ENCODE measurements at places on chromosomes 13 and 19. TPM values are rescaled to one million over a fixed set of nuclear protein-coding genes. Genes with fewer than 3 reads are reported as not detected.

GRCh38 chr13:20230913-20231838 lies 943 bp downstream of the GJB6 start:
- DNase-seq: no peak

The ZNF132 gene
- 7.0 TPM for total RNA-seq

DNA sequence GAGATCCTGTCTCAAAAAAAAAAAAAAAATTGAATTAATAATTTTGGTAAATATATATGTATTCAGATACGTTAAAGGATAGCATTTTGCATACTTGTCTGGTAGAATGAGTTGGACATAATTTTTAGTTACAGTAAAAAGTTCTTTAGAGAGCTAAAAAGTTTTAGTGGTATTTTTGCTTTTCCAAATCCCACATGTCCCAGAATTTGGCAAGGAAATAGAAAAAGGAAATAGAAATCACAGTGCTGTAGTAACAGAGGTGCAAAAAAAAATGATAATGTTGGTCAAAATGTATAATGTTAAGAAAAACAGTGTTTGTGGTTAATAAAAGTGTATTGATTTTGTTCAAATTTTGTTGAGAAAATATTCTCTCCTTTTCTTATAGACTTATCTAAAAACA lies 96.8 kb downstream of the LRCH1 start:
- no peak for DNase-seq

The RFX2 gene
- 12.5 TPM for total RNA-seq

DNA sequence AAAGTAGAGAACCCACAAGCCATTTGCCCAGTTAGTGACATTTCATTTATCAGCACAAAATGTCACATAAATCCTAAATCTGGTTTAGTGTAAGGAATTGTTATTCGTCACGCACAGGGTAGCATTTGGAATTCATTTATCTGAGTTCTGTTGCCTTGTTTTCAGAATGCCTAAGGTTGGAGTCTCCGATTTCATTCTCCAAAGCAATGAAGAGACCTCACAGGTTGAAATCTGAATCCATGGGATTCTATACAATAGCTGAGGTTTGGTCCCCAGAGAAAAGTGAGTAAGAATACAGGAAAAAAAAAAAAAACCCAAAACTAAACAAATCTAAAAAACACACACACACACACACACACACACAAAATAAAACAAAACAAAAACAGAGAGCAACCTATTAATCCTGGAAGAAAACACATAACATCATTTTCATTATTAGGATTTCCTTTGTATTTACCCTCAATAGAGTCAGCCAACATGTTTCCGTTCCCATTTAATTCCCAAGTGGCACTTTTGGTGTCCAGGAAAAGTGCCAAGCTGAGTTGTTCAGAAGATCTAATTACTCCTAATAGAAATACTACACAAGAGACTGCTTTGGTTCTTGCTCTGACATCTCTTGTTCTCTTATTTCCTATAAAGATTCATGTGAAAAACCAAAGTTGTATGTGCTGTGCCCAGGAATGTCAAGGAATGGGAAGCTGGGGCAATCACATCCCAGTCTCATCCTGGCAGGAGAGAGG lies 36.2 kb upstream of the LRCH1 start:
- DNase-seq: peak; percentile 70

DNA sequence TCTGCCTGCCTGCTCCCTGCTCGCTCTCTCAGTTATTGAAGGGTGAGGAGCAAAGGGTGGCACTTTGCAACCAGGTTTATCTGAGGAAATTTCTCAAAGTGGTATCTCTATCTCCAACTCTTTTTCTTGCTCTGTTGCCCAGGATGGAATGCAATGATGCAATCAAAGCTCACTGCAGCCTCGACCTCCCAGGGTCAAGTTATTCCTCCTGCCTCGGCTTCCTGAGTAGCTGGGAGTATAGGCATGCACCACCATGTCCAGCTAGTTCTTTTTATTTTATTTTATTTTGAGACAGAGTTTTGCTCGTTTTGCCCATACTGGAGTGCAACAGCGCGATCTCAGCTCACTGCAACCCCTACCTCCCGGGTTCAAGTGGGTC lies 4.9 kb downstream of the ACTMAP start:
- DNase-seq: no peak

- no peak for DNase-seq
Observed at GRCh38 chr19:5683177-5683886, 2.5 kb downstream of the HSD11B1L start.

DNA sequence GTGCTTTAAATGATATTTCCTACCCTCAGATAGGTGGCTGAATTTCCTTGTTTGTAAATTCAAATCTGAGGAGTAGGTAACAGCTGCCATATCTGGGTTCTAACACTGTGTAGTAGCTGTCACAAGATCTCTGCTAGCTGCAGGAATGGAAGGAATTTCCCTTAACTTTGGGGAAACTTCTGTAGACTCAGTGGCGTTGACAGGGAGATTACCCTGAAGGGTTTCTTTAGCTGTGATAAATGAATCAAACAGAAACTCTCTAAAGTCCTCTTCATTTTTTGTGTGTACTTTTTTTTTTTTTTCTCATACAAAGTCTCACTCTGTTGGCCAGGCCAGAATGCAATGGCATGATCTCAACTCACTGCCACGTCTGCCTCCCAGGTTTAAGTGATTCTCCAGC lies 5.3 kb upstream of the EPSTI1 start:
- DNase-seq: no peak

The LGALS7B gene
- total RNA-seq: 25.7 TPM

The DCUN1D2 gene
- 24.8 TPM for total RNA-seq

GRCh38 chr13:113890774-113891480 lies 27.1 kb upstream of the GAS6 start:
- no peak for DNase-seq

GRCh38 chr19:39906283-39906682 lies 28.2 kb downstream of the FCGBP start:
- DNase-seq: no peak

All from tongue (tissue), 3 donors.